ENCODE measurements at places on chromosomes 13 and 19. TPM values are rescaled to one million over a fixed set of nuclear protein-coding genes. Genes with fewer than 3 reads are reported as not detected.

RDH8 gene
- polyA plus RNA-seq = not detected

CASP14 gene
- polyA plus RNA-seq = 0.05 TPM

SELENOV gene
- not detected for polyA plus RNA-seq

ZNF534 gene
- polyA plus RNA-seq = 0.81 TPM
